SW 1271 (cell line): ENCODE measurements at places on chromosomes 13 and 19.

- no peak for DNase-seq
These were observed 6.6 kb upstream of the DAPK3 start for GRCh38 chr19:3977242-3978143.

DNA sequence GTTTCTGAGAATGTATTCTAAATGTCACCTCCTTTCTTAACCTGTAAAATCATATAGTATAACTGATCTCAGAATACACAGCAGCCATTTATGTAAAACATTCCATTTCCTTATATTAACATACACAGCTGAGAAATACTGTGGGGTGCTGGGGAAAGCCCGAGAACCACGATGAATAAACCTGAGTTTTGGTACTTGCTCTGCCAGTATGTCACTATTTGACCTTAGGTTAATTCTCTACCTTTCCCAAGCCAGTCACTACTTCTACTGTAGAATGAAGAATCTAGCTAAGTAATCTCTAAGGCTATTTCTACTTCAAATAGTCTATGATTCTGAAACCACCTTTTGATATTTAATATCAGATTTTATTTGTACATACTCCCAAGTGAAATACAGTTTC is 173.7 kb downstream of the TBC1D4 start:
- DNase-seq: no peak

DNA sequence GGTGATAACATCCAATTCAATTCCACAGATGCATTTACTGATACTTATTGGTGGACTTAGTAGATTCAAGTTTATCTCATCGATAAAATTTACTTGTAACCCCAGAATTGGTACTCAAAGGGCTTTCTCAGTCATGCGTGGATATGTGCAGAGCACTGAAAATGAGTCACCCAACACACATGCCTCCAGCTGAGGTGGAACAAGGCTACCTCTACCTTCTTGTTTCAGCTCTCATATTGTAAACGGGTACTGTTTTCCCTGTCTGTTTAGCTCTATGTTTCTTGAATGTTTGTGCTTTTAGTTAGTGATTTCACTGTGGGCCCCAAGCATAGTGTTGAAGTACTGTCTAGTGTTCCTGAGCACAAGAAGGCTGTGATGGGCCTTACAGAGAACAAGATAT is 1.5 kb downstream of the LRRC63 start:
- DNase-seq: no peak

GRCh38 chr19:55103190-55103589 is 14.2 kb downstream of the PPP1R12C start:
- no peak for DNase-seq

DNA sequence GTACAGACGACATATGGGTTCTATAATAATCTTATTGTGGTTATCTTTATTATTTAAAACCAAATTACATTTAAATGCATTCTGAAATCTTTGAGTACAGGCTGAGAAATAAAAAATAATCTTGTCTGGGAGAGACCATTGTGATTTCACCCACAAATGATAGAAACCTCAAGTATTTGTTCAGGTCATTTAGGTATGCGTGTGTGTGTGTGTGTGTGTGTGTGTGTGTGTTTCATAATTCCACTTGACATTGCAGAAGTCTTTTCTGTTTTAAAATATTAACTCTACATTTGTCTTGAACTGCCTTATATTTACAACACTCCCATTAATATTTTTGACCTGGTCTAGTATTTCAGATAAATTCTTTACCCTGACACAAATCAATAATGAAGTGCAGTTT is 126.9 kb downstream of the SPRY2 start:
- no peak for DNase-seq

DNA sequence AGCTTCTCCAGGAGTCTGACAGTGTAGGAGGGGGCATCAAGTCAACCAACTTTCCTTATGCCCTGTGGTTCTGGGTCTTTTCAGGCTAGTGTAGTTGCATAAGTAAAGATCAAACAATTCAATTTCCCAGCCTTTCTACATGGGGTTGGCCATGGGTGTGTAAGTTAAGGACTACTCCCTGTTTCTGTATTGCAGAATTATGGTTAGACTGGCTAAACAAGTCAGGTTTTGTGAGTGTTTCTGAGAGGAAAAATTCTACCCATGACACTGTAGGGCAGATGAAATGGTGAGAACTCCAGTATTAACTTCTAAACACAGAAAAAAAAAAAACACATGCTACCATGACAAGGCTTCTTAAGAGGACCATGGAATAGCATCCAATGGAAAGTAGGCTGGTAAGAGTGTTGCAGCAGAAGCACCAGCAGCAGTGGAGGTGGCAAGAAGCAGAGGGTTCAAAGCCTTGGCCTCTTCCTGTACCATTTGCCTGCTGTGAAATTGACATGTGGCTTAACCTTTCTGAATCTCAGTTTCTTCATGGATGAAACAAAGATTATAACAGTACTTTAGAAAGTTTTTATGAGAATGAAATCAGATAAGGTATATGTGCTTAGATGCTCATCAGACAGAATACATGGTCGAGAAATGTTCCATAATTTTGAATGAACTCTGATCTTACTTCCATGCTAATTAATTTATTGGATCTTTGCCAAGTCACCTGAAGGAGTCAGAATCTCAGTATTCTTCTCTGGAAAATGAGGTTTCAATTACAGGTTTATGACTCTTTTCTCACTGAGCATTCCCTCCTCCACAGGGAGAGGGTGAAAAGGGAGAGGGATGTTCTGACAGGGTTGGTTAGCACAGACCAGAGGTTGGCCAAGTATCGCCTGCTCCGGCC is 11.4 kb upstream of the SCEL start:
- DNase-seq: no peak

GRCh38 chr13:85694992-85695391 is 104.2 kb downstream of the SLITRK6 start:
- no peak for DNase-seq

DNA sequence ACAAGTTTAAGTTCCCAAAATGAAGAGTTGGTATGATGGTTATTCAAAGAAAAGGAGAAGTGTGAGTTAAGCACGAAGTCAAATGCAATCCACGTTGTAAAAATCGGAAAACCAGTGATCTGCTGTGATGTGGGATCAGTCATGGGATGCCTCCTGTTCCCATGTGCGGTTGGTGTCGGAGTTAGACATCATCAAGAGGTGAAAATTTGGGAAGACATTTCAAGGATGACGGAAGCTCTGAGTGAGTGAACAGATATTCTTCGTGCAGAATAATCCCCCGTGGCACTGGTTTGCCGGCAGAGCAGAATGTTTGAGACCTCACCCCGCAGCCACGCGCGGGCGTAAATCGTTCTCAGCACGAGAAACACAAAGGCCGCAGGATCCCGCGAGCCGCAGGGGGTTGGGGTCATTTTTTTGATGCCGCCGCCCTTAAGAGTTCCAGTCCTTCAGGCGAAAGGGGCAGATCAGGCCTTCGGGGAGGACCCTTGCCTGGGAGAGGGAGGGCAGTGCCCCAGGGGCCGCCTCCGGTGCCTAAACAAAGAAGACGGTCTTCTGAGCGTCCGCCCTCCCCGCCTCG is 13.7 kb upstream of the SOX1 start:
- DNase-seq: no peak

- DNase-seq: no peak
These were observed 14.1 kb downstream of the ZNF490 start for GRCh38 chr19:12596485-12596884.

GRCh38 chr13:108419768-108420167 is 150.2 kb downstream of the TNFSF13B start:
- DNase-seq: no peak

GRCh38 chr13:43307221-43307920 is 284.0 kb downstream of the DNAJC15 start:
- DNase-seq: no peak

GRCh38 chr19:55297267-55297666 is 13.5 kb downstream of the BRSK1 start:
- DNase-seq: no peak

- peak; percentile 58 for DNase-seq
These were observed 9.3 kb upstream of the MISP start for GRCh38 chr19:741506-742131.

GRCh38 chr19:51066393-51067186 is 1.7 kb upstream of the KLK13 start:
- DNase-seq: no peak

DNA sequence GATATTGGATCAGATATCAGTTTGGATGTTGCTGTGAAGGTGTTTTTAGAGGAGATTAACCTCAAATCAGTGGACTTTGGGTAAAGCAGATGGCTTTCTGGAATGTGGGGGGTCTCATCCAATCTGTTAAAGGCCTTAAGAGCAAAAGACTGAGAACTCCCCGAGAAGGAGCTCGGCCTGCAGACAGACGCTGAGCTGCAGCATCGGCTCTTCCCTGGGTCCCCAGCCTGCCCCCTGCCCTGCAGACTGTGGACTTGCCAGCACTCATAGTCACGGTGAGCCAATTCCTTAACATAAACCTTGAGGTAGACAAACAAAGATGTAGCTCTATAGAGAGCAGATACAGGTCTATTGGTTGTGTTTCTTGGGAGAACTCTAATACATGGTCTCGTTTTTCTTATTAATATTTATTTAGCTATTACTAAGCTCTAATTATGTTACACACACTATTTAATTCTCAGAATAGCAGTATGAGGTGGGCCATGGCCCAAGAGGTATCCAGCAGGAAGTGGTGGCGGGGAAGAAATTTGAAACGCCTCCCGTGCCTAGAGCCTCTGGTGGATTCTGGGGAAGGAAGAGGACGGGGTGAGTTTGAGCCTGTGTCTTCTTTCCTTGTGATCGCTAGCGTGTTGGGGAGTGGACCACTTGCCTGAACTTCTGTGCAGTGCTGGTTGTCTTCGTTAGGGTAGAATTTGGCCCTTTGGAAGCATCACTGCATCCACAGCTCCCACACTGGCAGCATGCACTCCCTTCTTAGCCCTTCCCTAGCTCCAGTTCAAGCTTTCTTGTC is 305.3 kb downstream of the TEX29 start:
- DNase-seq: no peak

- DNase-seq: no peak
These were observed 27.1 kb downstream of the CNFN start for GRCh38 chr19:42362891-42363440.

DNA sequence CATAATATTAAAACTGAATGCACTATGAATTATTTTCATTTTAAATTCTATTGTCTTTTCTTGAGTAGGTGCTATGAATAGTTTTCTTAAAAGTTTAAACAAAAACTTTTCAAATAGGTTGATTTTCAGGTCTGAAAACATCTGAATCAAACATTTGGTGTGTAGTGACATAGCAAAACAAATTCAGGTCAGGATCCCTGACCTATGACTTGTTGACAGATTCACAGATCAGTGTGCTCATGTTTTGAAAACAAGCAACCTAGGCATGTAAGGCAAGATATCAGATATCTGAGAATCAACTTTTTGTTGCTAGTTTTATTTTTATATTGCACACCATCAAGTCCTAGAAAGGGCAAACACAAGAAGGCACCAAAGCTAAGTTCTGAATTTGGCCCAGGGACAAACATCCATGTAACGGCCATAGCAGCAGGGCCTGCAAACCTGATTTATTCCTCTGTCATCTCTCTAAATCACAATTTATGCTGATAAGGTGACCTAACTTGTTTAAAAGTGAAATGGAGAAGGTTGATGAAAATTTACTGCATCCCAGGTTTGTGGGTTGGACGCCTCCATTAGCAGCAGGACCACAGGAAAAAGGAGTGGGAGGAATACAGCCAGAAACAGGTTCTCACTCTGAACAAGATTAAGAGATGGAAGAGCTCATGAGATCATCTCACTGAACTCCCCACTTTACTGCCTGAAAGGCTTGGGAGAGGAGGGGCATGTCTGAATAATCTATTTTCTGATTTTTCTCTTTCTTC is 337.7 kb downstream of the KCNRG start:
- DNase-seq: no peak

GRCh38 chr13:99398071-99398470 is 90.9 kb upstream of the GPR183 start:
- DNase-seq: no peak

GRCh38 chr19:16347706-16348105 is 23.1 kb downstream of the KLF2 start:
- DNase-seq: no peak

GRCh38 chr13:82344867-82345266 is 1537.4 kb downstream of the SLITRK1 start:
- DNase-seq: no peak

- DNase-seq: no peak
These were observed 6.0 kb upstream of the KATNAL1 start for GRCh38 chr13:30313311-30313710.
